RKO (cell line): ENCODE measurements at places on chromosomes 3 and 15.

GRCh38 chr3:193775421-193776077, 182.5 kb downstream of the OPA1 start:
- DNase-seq = no peak

DNA sequence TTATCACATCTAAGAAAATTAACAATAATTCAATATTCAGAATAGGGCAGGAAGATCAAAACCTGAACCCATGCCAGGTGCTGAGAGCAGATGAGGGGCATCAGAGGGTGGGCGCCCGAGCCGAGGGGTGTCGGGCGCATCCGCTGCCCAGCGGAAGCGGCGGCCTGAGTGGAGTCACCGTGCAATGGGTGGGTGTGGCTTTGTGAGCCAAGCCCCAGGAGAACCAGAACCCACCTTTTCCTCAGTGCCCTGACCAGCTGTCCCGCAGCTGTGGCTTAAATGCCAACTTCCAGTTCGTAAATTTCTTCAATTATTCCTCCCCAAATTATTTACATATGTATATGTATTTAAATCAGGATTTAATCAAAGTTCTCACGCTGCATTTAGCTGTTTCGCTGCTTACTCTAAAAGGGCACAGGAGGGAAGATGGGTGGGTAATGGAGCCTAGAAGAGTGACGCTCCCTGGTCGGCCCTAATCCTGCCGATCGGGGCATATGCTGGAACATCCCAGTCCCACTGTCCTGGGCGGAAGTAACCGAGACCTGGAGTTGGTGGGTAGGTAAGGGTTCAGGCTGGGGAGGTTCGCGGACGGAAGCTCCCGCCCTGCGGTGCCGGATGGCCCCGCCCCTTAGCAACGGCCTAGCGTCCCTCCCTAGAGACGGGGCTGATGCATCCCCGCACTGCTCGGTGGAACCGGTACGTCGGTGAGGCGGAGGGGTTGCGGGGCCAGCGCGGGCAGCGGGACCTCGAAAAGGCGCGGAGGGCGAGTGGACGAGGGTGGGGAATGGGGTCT, 1.3 kb downstream of the DNAH1 start:
- DNase-seq = no peak

- no peak for DNase-seq
These were observed 46.1 kb downstream of the APBA2 start for GRCh38 chr15:28931828-28932227.

- peak; percentile 62 for DNase-seq
These were observed 11.5 kb downstream of the PPP4R2 start for GRCh38 chr3:73007992-73008712.

DNA sequence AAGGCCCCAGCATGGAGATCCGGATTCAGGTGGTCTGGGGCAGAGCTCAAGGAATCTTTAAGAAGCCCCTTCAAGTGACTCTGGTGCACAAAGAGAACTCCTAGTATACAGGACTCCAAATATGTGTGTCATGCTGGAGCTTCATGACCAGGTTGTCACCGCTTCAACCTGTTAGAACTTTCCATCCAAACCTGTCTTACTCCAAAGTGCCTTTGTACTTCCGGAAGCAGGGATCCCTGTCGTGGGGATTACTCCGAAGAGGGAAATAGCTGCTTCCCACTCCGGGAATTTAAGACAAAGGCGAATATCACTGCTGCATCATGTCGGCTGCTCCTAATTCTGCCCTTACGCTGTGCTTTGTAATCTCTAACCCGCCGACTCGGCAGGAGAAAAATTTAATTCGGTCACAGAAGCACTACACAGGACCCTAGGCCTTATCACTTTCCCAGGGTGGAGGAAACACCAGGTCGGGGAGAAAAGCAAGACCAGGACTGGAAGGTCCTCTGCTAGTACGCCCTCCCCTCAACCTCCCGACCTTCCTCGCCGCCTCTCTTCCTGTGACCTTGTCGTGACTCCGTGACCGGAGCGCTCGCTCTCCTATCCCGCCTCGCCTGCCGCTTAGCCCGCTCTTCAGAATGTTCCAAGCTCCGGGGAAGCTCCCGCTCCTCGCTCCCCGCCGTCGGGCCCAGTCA, 730 bp downstream of the HIGD1A start:
- DNase-seq = peak; percentile 50

GRCh38 chr15:68445351-68445750, 13.4 kb upstream of the ITGA11 start:
- DNase-seq = no peak

DNA sequence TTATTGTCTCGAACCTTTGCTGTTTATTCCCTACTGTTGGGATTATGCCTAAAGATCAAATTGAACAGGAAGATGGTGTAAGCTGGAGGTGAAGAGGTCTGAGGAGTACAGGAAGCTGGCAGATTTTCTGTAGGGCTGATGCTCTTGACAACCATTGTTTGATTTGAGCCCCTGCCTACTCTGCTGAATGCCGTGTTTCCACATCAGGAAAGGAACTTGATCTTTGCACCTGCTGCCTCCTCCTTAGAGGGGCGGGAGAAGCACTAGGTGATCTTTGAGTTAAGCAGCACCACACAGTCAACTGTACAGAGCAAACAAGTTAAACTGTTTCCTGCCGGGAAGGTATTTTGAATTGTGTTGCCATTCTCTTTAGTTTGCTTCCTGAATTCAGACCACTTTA, 364.6 kb upstream of the EPHA6 start:
- no peak for DNase-seq

- DNase-seq = no peak
These were observed 9.7 kb downstream of the COL7A1 start for GRCh38 chr3:48585411-48585810.
